ENCODE measurements at places on chromosomes 1 and 21.

DNA sequence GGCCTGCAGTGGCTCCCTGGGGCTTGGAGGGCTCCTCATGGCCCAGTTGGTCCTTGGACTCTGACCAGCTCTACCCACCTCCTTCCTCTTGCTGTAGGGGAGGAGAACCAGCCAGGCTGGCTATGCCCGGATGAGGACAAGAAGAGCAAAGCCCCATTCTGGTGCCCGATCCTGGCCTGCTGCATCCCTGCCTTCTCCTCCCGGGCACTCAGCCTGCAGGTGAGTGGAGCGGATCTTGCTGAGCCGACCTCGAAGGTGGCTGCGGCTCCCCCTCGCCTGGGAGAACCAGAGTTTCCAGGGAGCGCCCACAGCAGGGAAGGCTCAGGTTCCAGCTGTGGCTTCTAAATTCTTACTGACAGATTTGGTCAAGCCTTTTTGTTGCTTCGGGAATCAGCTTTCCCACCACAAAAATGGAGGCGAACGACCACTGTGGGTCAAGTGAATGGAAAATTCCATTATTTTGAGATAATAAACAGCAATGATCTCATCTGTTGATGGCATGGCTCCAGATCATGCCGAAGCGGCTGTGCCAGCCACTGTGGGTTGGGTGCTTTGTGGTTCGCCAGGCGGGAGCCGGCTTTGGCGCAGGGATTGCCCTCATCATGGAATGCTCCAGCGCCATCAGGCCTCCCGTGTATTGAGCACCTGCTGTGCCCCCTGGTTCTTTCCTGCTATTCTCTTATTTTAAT lies 106.5 kb upstream of the ACTL8 start:
- no peak for DNase-seq

DNA sequence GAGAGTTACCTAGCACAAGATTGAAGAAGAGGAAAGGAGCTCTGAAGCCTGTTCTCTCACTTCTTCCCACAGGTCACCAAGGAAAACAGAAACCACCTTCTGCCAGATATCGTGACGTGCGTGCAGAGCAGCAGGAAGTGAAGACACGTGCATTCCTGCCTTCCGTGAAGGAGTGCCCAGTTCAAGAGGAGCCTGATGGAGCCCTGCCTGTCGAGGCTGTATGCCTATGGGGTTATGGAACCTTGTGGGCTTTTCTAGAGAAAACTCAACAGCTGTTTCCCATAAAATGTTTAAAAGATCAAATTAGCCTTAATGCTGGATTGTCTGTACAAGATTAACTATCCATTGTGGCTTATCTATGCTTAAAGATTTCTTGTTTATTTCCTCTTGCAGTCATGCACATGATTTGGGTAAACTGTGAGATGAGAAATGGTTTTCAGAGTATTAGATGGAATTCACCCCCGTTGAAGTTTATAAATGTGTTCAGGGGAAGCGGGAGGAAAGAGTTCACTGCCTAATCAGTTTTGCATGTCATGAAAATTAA lies 27.8 kb downstream of the NTPCR start:
- no peak for DNase-seq

DNA sequence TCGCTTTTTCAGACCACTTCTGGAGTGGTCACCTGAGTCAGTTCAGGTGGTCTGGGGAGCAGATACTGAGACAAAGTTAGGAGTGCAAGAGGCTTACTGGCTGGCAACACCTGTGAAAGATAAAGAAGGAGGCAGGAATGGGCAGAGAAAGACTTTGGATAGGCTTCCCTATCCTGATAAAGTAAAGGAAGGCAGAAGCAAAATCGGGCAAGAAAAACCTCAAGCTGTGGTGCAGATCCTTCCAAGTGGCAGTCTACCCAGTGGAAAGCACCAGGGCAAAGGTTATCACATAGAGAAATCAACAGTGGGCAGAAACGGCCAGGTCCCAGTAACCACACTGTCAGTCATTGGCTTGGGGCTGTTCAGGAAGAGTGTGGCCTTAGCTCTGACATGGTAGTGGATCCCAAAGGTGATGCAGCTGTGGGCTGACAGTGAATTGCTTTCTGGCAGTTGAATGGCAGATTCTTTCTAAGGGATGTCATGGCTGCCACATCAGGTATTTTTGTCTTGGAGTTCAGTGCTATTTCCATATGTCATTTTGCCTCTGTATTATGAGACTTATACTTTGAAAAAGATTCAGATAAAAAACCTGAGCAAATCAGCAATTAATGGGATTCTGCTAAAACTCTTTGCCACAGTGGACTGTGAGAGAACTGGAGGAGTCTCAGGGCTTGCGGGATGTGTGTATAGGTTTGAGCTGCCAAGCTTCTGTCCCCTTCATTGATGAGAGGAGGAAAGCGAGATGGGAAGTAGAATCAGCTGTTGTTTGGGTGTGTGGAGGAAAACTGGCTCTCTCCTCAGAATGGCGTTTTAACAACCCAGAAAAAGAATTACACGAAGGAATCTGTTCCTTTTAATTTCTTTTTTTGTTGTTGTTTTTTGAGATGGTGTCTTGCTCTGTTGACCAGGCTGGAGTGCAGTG lies 8.1 kb upstream of the CGN start:
- no peak for DNase-seq

DNA sequence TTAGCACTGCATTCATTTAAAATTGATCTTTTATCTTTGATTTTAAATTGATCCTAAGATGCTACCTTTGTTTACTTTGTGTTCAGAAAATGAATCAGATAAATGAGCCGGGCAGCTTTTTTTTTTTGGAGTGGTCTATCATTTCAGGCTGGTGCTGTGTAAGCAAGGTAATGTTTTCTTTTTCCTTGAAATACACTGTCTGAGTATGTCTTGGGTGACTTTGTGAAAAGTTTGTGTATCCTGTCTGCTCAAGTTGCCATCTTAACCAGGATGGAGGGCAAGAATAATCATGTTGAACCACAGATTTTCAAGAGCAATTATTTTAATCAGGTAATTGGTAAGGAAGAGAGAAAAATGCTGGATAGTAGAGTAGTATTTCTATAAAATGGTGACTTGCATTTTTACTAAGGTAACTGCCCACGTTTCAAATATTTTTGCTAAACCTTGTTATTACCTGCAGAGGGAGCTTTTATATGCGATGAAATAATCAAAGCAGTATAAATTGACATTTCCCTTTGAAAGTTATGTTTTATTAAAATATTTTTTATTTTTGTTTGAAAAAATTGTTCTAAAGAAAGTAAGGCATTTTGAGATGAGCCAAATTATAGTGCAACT lies 11.1 kb downstream of the ADGRL2 start:
- DNase-seq: no peak

DNA sequence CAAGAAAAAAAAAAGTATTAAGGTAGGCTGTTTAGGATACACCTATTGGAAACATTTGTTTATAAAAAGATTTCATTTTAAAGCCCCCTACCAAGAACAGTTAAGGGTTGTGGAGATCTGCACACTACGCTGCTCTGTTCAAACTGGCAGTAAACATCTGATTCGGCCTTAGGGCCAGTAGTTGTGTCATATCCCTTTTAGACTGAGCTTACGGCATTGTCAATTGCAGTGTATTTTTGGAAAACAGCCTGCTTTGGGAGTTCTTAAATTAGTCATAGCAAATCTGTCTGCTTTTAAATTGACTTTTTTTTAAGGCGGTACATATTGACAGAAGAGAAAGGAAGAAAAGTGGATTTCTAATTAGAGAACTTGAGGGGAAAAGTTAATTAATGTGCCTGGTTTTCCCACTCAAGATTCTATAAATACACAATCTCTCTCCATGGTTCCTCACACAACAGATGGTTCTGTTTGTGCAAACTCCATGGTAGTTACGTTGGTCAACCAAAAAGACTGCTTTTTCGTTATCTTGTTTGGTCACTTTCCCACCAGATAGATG lies 1.7 kb upstream of the ELK4 start:
- DNase-seq: no peak

GRCh38 chr1:156667968-156668709 lies 9.1 kb downstream of the NES start:
- no peak for DNase-seq

GRCh38 chr1:244545511-244545910 lies 84.4 kb downstream of the CATSPERE start:
- no peak for DNase-seq

DNA sequence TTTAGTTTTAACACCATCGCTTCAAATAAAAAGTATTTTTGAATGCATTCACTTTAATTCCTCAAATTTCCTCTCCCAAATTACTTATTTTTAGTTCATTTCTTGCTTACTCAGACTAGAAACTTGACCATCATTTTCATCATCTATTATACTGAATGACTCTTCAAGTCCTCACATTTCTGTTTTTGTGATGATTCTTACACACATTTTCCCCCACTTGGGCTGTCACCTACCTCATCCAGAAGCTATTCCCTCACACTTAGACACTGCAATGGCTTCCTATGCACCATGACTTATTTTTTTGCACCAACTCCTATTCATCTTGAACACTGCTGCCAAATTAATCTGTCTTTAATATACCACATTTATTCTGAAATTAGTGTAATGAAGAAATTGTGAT lies 239.6 kb upstream of the DUSP10 start:
- no peak for DNase-seq

DNA sequence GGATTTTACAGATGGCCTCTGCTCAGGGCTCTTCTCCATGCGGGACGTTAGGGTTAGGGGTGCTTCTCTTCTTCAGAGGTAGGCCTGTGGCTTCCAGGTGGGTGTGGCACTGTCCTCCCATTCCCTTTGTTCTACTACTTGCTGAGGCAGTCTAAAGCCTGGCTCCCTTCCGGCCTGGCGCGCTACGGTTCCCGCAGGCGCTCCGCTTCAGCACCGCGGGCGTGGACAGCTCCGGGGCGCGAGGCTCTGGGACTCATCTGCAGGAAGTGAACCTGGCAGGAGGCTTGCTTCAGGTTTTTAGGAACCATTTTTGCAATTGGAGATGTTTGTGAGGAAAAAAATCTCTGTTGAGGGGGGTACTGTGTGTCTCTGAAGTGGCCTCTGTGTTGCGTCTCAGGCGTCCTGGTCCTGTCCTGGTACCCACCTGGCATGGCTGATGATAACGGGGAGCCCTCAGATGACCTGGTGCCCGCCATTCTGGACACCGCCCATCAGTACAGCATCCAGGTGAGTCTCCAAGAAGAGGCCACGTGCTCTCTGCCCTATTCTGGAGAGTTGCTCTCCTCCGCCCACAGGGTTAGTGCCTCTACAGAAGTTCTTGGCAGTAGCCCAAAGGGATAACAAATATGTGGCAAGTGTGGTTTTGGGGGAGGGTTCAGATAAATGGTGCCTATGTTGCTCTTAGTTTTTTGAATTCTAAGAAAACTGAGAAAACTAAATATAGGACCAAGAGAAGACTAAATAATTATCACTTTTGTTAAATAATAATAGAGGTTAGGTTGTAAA lies 1.9 kb downstream of the MANEAL start:
- peak; percentile 45 for DNase-seq

DNA sequence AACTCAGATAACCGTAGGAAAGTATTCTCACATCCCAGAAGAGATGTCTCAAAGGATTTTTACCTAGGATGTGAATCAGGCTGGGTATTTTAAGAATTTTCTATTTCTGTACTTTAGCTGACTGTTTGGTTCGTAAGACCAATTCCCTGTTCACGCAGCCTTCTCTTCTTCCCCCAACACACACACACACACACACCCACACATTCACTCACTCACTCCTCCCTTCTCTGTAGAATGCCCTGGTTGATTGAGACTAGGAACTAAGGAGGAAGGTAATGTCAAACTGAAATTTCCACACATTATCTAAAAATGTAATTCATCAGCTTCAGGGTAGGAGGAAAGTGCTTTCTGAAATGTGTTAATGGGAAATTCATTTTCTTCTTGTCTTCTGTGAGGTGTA lies 43.5 kb downstream of the ELAVL4 start:
- no peak for DNase-seq

GRCh38 chr1:94130851-94131595 lies 10.1 kb upstream of the ABCA4 start:
- no peak for DNase-seq

- DNase-seq: no peak
Measured at GRCh38 chr1:193657552-193657951, 471.1 kb upstream of the B3GALT2 start.

DNA sequence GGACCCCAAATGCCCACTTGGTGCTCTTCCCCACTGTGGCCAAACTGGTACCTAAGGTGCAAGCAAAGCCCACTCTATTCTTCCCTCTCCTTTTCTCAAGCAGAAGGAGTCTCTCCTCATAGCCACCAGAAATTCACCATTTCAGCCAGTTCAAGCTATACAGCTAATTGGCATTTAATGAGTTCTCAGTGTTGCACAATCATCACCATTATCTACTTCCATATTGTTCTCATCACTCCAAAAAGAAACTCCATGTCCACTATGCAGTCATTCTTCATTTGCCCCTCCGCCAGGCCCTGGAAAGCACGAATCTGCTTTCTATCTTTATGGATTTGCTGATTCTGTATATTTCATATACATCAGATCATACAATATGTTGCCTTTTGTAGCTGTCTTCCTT lies 9.9 kb upstream of the ATG4C start:
- DNase-seq: no peak

DNA sequence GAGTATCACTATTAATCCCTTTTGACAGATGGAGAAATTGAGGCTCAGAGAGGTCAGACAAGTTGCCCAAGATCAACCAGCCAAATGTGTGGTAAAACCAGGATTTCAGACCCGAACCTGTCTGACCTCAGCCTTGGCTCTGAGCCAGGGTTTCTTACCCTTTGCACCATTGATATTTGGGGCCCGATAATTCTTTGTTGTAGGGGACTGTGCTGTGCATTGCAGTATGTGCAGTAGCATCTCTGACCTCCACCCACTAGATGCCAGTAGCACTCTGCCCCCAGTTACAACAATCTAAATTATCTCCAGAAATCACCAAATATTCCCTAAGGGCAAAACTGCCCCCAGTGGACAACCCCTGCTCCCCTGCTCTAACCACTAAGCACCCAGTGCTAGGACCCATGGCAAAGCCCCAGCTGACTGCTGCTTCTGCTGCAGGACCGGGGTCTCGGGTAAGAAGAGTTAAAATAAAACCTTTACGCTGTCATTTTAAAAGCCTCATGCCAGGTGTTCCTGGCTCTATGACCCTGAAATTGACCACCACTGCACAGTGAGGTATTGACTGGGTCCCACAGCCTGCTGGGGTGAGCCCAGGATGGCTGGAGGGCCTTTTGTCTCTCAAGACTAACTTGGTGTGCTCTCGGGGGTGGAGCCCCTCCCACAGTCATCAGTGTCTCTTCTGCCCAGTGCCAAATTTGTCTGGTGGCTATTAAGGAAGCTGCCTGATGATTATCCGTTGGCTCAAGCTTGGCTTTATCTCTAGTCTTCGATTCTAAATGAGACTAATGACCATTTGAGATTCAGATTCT lies 5.6 kb upstream of the MAN1C1 start:
- DNase-seq: no peak

GRCh38 chr1:180778782-180779398 lies 133.8 kb upstream of the KIAA1614 start:
- no peak for DNase-seq

GRCh38 chr21:42583477-42584295 lies 69.7 kb upstream of the PDE9A start:
- DNase-seq: no peak

GRCh38 chr1:7145947-7146346 lies 360.7 kb downstream of the CAMTA1 start:
- DNase-seq: no peak

GRCh38 chr1:6259491-6260362 lies 1.2 kb downstream of the GPR153 start:
- DNase-seq: peak; percentile 78

Data from activated naive CD4-positive, alpha-beta T cell treated with anti-CD3 and anti-CD28 coated beads, Interleukin-2, amount 50 U/mL, for 16 hours (primary cell).